Large intestine (tissue), 12 donors: ENCODE measurements at places on chromosomes 3 and 15. TPM values are rescaled to one million over a fixed set of nuclear protein-coding genes. Genes with fewer than 3 reads are reported as not detected.

CTNNB1 gene
- 424 TPM for polyA plus RNA-seq

SEMA5B gene
- 5.4 TPM for polyA plus RNA-seq

CPLX3 gene
- not detected for polyA plus RNA-seq

MESP2 gene
- 0.30 TPM for polyA plus RNA-seq

ANKUB1 gene
- 0.12 TPM for polyA plus RNA-seq

ATP8B4 gene
- polyA plus RNA-seq: 4.4 TPM

DUSP7 gene
- polyA plus RNA-seq: 9.6 TPM

NR2F2 gene
- polyA plus RNA-seq: 27.7 TPM

THAP10 gene
- 2.6 TPM for polyA plus RNA-seq

GRCh38 chr3:189365609-189366564 lies 194.1 kb downstream of the TPRG1 start:
- no peaks in the 10 kb centered on the region for H3K27me3 ChIP-seq
- no peak overlapping the region for H3K27ac ChIP-seq
- no peak overlapping the region for H3K4me3 ChIP-seq
- no peaks in the 10 kb centered on the region for H3K4me1 ChIP-seq
- DNase-seq: no peak

DNA sequence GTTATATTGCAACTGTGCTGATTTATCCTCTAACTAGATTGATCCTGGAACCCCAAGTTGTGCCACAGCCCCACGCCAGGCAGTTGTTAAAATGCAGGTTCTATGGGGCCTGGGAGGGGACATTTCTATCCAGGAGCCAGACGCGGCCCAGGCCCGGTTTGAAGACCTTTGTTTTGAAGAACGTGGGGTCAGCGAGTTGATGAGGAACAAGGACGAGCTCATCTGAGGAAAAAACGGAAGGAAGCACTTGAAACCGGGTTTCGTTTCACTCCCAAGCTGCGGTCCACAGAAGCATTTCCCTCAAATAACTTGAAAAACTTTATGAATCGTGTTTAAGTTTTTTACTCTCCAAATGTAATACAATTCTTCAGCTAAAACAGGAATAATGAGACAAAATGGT lies 76.4 kb downstream of the CHSY1 start:
- H3K4me3 ChIP-seq: no peak overlapping the region
- H3K36me3 ChIP-seq: peaks cover 31% of the 10 kb centered on the region
- no peak overlapping the region for H3K27ac ChIP-seq
- no peaks in the 10 kb centered on the region for H3K27me3 ChIP-seq

- no peaks in the 10 kb centered on the region for H3K27me3 ChIP-seq
- H3K4me3 ChIP-seq: no peak overlapping the region
- no peak overlapping the region for H3K27ac ChIP-seq
- no peak for DNase-seq
- no peaks in the 10 kb centered on the region for H3K36me3 ChIP-seq
Observed at GRCh38 chr3:15313461-15313860, 18.9 kb downstream of the SH3BP5 start.

DNA sequence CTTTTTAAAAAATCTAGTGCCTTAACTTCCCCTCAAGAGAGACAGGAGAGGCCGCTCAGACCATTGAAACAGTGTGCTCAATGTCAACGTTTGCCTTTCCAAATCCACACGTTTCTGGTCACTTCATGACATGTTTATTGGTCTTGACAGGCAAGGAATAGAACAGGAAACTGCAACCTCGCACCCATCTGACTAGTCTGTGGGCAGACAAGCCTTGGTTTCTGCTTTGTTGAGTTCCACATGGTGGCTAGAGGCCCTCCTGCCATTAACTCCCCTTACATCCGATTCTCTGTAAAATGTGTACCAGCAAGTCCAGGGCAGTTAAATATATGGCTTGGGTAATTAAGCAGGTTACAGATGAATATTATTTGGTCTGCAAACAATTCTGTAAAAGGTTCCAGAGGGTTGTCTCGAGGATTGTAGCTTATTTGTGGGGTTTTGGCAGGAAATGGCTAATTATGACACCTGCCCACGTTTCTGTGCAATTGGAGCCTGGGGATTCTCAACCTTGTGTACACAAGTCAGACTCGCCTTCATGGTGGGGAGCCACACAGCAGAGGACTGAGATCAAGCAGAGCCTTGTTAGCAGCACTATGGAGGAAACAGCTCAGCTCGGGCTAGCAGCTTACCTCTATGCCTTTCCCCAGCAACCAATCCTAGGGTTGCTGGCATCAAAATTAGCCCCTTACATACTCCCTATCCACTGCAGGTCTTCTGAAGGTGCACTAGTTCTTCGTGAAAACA lies 317.5 kb upstream of the IGF1R start:
- no peaks in the 10 kb centered on the region for H3K36me3 ChIP-seq
- no peak overlapping the region for H3K27ac ChIP-seq
- H3K27me3 ChIP-seq: peaks cover 3% of the 10 kb centered on the region

DNA sequence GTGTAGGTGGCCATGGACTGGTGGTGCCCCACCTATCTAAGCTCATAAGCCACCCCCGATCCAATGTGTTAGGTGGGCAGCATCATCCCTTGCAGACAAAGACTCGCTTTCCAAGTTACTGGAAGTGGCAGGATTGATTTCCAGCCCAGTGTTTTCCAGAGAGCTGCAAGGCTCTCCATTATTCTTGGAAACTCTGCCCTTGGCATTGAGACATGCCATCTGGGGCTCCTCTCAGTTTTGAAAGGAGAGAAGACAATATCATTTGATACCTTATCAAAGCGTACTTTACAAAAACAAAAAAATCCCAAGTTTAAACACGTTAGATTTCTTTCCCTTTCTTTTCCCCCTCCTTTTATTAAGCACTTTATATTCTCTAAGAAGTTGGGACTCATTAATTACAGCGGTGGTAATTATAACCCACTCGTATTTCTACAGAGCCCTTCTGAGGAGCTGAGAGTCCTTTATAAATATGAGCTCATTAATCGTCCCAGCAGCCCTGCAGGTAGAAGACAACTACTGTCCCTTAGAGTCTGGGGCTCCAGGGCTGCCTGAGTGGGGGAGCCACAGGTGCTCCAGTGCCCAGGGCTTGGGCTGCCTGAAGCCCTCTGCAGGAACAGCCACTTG lies 226.1 kb downstream of the TLE3 start:
- no peak for DNase-seq
- no peak overlapping the region for H3K27ac ChIP-seq
- H3K4me1 ChIP-seq: peaks cover 8% of the 10 kb centered on the region
- H3K27me3 ChIP-seq: no peaks in the 10 kb centered on the region

GRCh38 chr3:183539811-183540210 lies 15.7 kb downstream of the KLHL6 start:
- no peaks in the 10 kb centered on the region for H3K36me3 ChIP-seq
- peaks cover 14% of the 10 kb centered on the region for H3K4me1 ChIP-seq
- no peaks in the 10 kb centered on the region for H3K27me3 ChIP-seq
- no peak overlapping the region for H3K4me3 ChIP-seq
- no peak overlapping the region for H3K27ac ChIP-seq

- no peak overlapping the region for H3K27ac ChIP-seq
- no peak for DNase-seq
- H3K4me1 ChIP-seq: no peaks in the 10 kb centered on the region
- H3K36me3 ChIP-seq: no peaks in the 10 kb centered on the region
Observed at GRCh38 chr3:10666621-10667020, 149.4 kb upstream of the SLC6A11 start.

GRCh38 chr3:14156843-14157561 lies 21.4 kb downstream of the XPC start:
- H3K4me3 ChIP-seq: no peak overlapping the region
- no peak overlapping the region for H3K27ac ChIP-seq
- H3K4me1 ChIP-seq: peaks cover 11% of the 10 kb centered on the region

DNA sequence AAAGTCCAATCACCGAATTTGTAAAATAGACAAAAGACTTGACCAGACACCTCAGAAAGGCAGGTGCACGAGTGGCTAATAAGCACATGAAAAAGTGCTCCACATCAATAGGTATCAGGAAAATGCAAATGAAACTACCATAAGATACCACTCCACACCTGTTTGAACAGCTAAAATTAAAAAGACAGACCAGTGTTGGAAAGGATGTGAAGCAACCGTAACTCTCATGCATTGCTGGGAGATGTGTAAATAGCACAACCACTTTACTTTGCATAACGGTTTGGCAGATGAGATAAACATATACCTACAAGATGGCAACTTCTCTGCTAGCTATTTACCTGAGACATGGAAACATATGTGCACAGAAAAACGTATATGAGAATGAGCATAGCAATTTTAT lies 56.9 kb downstream of the CADPS start:
- H3K27ac ChIP-seq: no peak overlapping the region
- H3K4me1 ChIP-seq: no peaks in the 10 kb centered on the region
- DNase-seq: no peak
- H3K36me3 ChIP-seq: no peaks in the 10 kb centered on the region

DNA sequence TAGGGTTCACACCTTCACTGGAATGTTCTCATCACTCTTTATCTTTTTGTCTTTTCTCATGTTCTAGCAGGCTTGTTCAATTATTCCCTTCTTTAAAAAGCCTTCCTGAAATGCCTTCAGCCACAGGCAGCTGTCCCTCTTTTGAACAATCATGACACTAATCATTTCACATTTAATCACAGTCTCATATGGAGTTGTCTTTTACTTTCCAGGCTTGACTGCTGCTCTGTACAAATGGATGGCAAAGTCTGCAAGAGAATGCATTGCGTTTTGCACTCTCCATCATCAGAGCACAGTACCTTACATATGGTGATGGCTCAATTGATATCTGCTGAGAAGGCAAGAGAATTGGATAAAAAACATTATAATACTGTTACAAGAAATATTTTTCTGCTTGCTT lies 529.8 kb downstream of the DIPK2A start:
- DNase-seq: no peak
- H3K4me3 ChIP-seq: no peak overlapping the region
- no peak overlapping the region for H3K27ac ChIP-seq
- no peaks in the 10 kb centered on the region for H3K27me3 ChIP-seq

DNA sequence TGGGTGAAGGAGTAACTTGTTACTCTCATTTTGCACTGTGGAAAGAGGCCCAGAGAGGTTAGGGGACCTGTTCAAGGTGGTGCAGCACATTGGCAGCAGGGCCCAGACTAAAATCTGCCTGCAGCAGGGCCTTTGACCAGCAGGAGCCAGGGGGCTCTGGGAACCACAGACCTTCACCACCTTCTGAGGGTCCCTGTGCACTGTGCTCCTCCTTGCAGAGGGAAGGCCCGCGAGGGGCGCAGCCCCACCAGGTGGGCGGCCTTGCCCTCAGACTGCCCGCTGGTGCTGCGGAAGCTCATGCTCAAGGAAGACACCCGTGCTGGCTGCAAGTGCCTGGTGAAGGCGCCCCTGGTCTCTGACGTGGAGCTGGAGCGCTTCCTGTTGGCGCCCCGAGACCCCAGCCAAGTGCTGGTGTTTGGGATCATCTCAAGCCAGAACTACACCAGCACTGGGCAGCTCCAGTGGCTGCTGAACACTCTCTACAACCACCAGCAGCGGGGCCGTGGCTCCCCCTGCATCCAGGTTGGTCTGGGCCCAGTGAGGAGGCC lies 61.5 kb upstream of the FGD5 start:
- H3K27me3 ChIP-seq: no peaks in the 10 kb centered on the region
- H3K4me1 ChIP-seq: no peaks in the 10 kb centered on the region
- no peak overlapping the region for H3K4me3 ChIP-seq

- no peaks in the 10 kb centered on the region for H3K4me1 ChIP-seq
- no peak for DNase-seq
- H3K27ac ChIP-seq: no peak overlapping the region
- no peaks in the 10 kb centered on the region for H3K36me3 ChIP-seq
- peaks cover 2% of the 10 kb centered on the region for H3K27me3 ChIP-seq
Observed at GRCh38 chr15:92079047-92079446, 225.5 kb downstream of the SLCO3A1 start.

GRCh38 chr3:9806688-9807589 lies 3.1 kb upstream of the TTLL3 start:
- H3K4me1 ChIP-seq: peaks cover 28% of the 10 kb centered on the region
- DNase-seq: no peak
- H3K27ac ChIP-seq: no peak overlapping the region
- no peaks in the 10 kb centered on the region for H3K27me3 ChIP-seq
- H3K4me3 ChIP-seq: no peak overlapping the region

GRCh38 chr3:169541528-169541927 lies 122.0 kb downstream of the MECOM start:
- no peak for DNase-seq
- no peak overlapping the region for H3K27ac ChIP-seq
- no peak overlapping the region for H3K4me3 ChIP-seq
- H3K36me3 ChIP-seq: no peaks in the 10 kb centered on the region

DNA sequence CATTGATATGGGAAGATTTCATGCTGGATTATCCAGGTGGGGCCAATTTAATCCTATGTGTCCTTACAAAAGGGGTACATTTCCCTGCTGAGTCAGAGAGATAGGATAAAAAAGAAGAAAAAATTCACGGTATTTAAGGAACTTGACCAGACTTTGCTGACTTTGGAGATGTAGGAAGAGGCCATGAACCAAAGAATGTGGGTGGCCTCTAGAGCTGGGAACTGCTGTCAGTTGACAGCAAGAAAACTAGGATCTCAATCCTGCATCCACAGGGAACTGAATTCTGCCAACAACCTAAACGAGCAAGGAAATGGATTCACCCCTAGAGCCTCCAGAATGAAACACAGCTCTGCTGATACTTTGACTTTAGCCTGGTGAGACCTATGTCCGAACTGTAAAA lies 148.1 kb upstream of the SLC24A5 start:
- no peak overlapping the region for H3K27ac ChIP-seq
- peaks cover 8% of the 10 kb centered on the region for H3K27me3 ChIP-seq
- H3K4me3 ChIP-seq: no peak overlapping the region
- H3K36me3 ChIP-seq: no peaks in the 10 kb centered on the region
- H3K4me1 ChIP-seq: no peaks in the 10 kb centered on the region
- no peak for DNase-seq

- no peak within 1 kb of the TSS for H3K27ac ChIP-seq
- no peaks in the 10 kb centered on the region for H3K27me3 ChIP-seq
Observed at GRCh38 chr15:52191207-52191606, at the start of gene GNB5. Gene GNB5, minus strand, starts transcription at chr15:52191392. Its CDS starts 6,716 bp downstream, at chr15:52184676.

GRCh38 chr3:155757577-155757976 lies 12.7 kb upstream of the PLCH1 start:
- DNase-seq: no peak
- no peaks in the 10 kb centered on the region for H3K4me1 ChIP-seq
- no peak overlapping the region for H3K4me3 ChIP-seq
- H3K27me3 ChIP-seq: no peaks in the 10 kb centered on the region

DNA sequence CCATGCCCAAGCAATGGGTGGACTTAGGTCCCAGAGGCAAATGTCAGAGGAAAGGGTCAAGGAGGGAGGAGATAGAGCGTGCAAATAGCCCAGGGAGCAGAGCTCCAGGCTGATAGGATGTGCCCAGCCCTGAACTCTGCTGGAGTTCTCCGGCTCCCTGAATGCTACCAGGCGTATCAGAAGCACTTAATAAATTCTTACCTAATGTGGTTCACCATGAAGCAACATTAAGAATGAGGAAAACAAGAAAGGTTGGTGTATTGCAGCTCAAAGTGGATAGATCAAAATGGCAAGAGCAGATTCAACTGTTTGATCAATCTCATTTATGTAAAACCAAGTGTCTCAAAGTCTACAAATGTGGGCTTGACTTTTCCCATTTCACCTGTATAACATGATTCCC lies 38.3 kb downstream of the PXYLP1 start:
- peaks cover 10% of the 10 kb centered on the region for H3K4me1 ChIP-seq
- no peaks in the 10 kb centered on the region for H3K27me3 ChIP-seq
- no peak overlapping the region for H3K27ac ChIP-seq
- no peak for DNase-seq
- H3K4me3 ChIP-seq: no peak overlapping the region

GRCh38 chr3:5002174-5002870 lies 23.1 kb downstream of the BHLHE40 start:
- no peaks in the 10 kb centered on the region for H3K36me3 ChIP-seq
- H3K4me3 ChIP-seq: no peak overlapping the region
- no peak overlapping the region for H3K27ac ChIP-seq
- peaks cover 6% of the 10 kb centered on the region for H3K4me1 ChIP-seq
- H3K27me3 ChIP-seq: no peaks in the 10 kb centered on the region
